MV-4-11 (cell line): ENCODE measurements at places on chromosomes 13 and 19.

GRCh38 chr19:4870025-4870700, 2.7 kb upstream of the PLIN3 start:
- peak; percentile 98 for DNase-seq

GRCh38 chr19:6074709-6075403, 35.4 kb downstream of the RFX2 start:
- no peak for DNase-seq

- no peak for DNase-seq
These were observed 39.0 kb downstream of the SERTM1 start for GRCh38 chr13:36712770-36713169.

GRCh38 chr19:47370045-47370611, 21.0 kb downstream of the DHX34 start:
- DNase-seq: peak; percentile 80

- no peak for DNase-seq
These were observed 832.3 kb upstream of the SLC10A2 start for GRCh38 chr13:103898481-103898880.

- DNase-seq: peak; percentile 27
These were observed 24.9 kb downstream of the SLC8A2 start for GRCh38 chr19:47446534-47447469.
